Chondrocyte (in vitro differentiated cells): ENCODE measurements at places on chromosomes 4 and X. TPM values are rescaled to one million over a fixed set of nuclear protein-coding genes. Genes with fewer than 3 reads are reported as not detected.

- no peak for DNase-seq
- peaks cover 16% of the 10 kb centered on the region for H3K27me3 ChIP-seq
- H3K27ac ChIP-seq, result no peak overlapping the region
- H3K4me3 ChIP-seq, result no peak overlapping the region
- peaks cover 12% of the 10 kb centered on the region for H3K4me1 ChIP-seq
These were observed 1.1 kb downstream of the WDR17 start for GRCh38 chr4:176066757-176067156.

DNA sequence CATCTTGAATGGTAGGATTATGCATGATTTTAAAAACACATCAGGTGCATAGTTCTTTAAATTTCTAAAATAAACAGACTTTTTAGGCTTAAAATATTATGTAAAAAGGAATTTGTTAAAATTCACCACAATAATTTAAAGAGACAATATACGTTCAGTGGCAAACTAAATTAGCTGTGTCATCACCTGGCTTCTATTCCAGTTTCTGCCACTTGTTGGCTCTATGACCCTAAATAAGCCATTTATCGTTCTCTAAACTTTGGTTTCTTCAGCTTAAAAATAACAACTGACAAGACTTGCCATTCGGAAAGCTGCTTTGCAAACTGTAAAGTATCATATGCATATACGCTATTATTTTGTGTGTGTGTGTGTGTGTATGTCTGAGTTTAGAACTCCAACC is 141.3 kb downstream of the MGST2 start:
- no peak overlapping the region for H3K4me3 ChIP-seq
- no peak overlapping the region for H3K27ac ChIP-seq
- H3K36me3 ChIP-seq, result peaks cover 1% of the 10 kb centered on the region
- no peaks in the 10 kb centered on the region for H3K27me3 ChIP-seq

DNA sequence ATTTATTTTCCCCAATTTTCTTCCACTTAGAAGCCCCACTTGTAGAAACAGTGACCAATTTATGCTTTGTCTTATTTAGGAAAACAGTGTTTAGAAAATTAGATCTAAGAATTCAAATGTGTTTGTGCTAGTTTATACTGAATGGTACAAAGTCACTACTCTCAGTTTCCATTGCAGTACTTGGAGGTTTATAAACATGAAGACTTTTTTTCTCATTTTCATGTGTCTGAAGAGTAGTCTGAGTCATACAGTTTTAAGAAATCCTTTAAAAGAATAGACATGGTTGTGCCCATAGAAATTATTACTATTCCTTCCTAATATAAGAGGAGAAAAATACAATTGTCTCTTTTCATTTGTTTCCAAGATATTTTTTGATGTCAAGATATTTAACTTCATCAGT is 458.7 kb downstream of the NAF1 start:
- H3K4me1 ChIP-seq, result peaks cover 7% of the 10 kb centered on the region
- H3K36me3 ChIP-seq, result no peaks in the 10 kb centered on the region
- H3K27me3 ChIP-seq, result peaks cover 12% of the 10 kb centered on the region
- no peak overlapping the region for H3K27ac ChIP-seq
- H3K4me3 ChIP-seq, result no peak overlapping the region

GRCh38 chrX:85928606-85929005 is 118.8 kb downstream of the CHM start:
- H3K27me3 ChIP-seq, result no peaks in the 10 kb centered on the region
- no peaks in the 10 kb centered on the region for H3K36me3 ChIP-seq
- peak overlapping the region; percentile 72 for H3K27ac ChIP-seq
- no peak for DNase-seq

- DNase-seq, result no peak
- no peak overlapping the region for H3K27ac ChIP-seq
- H3K36me3 ChIP-seq, result no peaks in the 10 kb centered on the region
- no peak overlapping the region for H3K4me3 ChIP-seq
- H3K4me1 ChIP-seq, result peaks cover 20% of the 10 kb centered on the region
- H3K27me3 ChIP-seq, result peaks cover 1% of the 10 kb centered on the region
These were observed 541.4 kb upstream of the BOD1L1 start for GRCh38 chr4:14168919-14169318.

DNA sequence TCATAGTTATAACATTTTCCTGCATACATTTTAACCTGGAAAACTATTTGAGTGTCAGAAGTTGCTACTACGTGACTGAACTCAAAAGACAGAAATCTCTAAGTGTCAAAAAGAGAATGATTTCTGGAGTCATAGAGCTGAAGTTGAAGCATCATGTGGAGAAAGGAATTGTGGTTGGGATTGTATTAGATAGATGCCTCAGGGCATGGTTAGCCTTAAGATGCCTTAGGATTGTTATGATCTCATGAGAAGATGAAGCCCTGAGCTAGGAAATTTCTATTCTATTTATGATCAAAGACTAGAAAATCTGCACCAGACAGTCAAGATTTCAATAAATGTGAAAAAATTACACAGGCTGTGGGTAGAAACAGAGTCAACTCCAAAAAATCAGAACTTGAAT is 20.2 kb downstream of the EPGN start:
- DNase-seq, result no peak
- no peaks in the 10 kb centered on the region for H3K36me3 ChIP-seq
- peaks cover 17% of the 10 kb centered on the region for H3K27me3 ChIP-seq
- H3K4me3 ChIP-seq, result no peak overlapping the region
- peaks cover 7% of the 10 kb centered on the region for H3K4me1 ChIP-seq

DNA sequence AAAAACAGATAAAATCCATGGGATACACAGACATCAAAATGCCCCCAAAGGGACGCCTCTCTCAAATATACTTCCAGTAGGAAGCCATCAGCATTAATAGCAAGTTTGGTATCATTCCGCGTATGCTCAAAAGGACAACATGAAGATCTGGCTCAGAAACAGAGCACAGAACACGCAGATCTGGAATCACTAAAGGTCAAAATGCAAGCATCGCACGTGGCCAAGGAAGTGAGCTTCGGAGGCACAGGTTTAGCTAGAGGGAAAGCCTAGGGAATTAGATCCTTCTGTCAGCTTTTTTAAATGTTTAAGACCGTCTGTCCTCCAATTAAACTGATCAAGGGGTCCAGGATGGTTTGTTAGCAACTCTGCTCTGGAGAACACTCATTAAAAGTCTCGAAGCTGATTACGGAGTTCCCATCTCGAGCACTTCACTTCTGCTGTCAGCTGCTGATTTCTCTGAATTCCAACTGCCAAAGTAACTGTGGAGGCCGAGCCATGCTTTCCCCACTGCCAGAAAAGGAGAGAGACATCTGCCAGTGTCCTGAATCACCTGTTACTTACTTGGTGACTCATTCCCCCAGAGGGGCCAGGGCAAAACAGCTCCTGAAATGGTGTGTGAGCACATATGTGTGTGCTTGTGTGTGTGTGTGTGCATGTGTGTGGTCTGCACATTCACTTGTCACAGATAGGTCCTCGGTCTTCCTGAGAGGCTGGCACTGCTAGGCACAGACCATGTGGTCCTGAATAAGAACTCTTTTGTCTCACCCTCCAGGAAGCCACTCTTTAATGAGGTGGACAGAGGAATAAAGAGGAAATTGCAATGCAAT is 177.7 kb upstream of the PPARGC1A start:
- no peaks in the 10 kb centered on the region for H3K36me3 ChIP-seq
- no peak for DNase-seq
- H3K27me3 ChIP-seq, result no peaks in the 10 kb centered on the region
- H3K4me3 ChIP-seq, result no peak overlapping the region
- peaks cover 16% of the 10 kb centered on the region for H3K4me1 ChIP-seq
- H3K27ac ChIP-seq, result no peak overlapping the region

DNA sequence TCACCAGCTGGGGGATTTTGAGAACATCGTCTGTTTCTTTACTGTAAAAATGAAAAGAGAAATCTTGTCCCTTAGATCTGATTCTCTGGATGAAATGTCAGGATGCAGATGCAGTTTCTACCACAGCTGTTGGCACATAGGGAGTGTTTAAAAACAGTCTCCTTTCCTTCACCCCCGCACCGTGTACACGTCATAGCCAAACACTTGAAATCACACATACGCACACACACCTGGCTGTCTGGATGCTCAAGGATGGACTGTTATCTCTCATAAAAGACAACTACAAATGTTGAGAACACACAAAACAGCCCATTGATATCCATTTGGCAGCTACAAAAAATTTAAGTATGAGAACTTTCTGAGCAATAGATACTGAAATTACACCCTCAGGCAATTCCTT is 275.8 kb upstream of the CLNK start:
- DNase-seq, result no peak
- H3K27ac ChIP-seq, result no peak overlapping the region
- H3K4me3 ChIP-seq, result no peak overlapping the region
- no peaks in the 10 kb centered on the region for H3K36me3 ChIP-seq
- H3K4me1 ChIP-seq, result peaks cover 2% of the 10 kb centered on the region

DNA sequence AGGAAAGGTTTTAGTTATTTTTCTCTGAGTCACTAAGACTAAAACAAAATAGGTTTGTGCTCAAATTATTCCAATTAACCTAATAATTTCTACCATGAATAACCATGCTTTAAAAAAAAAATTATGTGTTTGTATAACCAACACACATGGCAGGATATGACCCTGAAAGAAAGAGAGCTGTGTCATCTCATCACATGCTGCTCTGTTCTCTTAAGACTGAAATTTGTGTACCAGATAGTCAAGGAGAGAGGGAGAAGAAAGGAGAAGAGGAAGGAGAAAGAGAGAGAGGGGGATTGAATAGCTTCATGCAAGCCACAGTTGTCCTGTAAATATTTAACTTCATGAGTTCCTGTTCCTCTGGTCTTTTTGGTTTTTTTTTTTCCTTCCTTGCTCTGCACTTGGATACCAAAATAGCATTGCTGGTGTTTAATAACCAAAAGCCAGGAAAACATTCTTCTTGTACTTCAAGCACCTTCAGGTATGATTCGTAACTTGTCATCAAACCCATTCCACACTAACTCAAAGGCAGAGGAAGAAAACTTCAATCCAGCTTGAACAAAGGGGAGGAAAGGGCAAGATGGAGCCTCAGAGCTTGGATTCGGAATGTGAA is 6.4 kb upstream of the PROM1 start:
- H3K27me3 ChIP-seq, result peaks cover 51% of the 10 kb centered on the region
- no peaks in the 10 kb centered on the region for H3K36me3 ChIP-seq
- H3K4me1 ChIP-seq, result peaks cover 4% of the 10 kb centered on the region
- H3K4me3 ChIP-seq, result no peak overlapping the region

GRCh38 chr4:154132406-154132805 is 343.5 kb upstream of the SFRP2 start:
- H3K27me3 ChIP-seq, result no peaks in the 10 kb centered on the region
- DNase-seq, result no peak
- H3K4me3 ChIP-seq, result no peak overlapping the region
- H3K36me3 ChIP-seq, result peaks cover 10% of the 10 kb centered on the region
- H3K4me1 ChIP-seq, result peaks cover 25% of the 10 kb centered on the region
- peak overlapping the region; percentile 65 for H3K27ac ChIP-seq

DNA sequence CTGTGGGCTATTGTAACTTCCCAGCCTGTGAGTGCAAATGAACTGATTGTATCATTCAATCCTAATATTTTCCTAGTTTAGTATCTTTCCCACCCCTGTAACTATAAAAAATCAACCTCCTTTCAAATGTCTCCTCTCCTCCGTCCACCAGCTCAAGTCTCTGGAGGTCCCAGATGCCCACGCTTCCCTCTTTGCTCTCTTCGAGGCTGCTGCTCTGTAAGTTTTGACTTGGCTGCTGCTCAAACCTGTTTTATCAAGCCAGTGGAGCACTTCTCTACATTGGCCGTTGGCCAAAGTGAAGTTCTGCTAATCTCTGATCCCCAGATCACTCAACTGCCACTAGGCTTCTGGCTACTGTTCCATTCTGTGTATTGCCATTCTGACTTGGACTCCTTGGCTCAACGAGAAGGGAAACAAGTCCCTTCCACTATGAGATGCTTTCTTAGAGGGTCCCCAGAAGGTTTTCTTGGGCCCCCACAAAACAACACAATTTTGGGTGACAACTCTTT is 60.7 kb upstream of the RAPGEF2 start:
- no peaks in the 10 kb centered on the region for H3K27me3 ChIP-seq
- DNase-seq, result no peak
- peaks cover 2% of the 10 kb centered on the region for H3K36me3 ChIP-seq
- peaks cover 10% of the 10 kb centered on the region for H3K4me1 ChIP-seq
- H3K4me3 ChIP-seq, result no peak overlapping the region

DNA sequence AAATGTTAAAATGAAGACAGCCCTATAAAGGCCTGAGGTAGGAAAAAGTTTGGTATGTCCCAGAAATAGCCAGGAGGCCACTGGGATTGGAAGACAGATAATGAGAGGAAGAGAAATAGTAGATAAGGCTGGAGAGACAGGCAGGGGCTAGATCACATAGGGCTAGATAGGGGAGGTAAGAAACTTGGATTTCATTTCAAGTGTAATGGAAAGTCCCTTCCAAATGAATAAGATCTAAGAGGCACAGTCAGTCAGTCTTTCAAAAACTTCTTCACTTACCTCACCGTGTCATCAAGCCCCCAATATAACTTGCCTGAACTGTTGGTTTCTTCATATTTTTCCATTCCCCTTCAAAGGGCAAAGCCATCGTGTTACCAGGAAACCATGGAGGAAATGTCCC is 121.8 kb downstream of the SPCS3 start:
- no peak for DNase-seq
- no peak overlapping the region for H3K4me3 ChIP-seq
- H3K36me3 ChIP-seq, result no peaks in the 10 kb centered on the region
- peaks cover 22% of the 10 kb centered on the region for H3K4me1 ChIP-seq
- no peak overlapping the region for H3K27ac ChIP-seq

DNA sequence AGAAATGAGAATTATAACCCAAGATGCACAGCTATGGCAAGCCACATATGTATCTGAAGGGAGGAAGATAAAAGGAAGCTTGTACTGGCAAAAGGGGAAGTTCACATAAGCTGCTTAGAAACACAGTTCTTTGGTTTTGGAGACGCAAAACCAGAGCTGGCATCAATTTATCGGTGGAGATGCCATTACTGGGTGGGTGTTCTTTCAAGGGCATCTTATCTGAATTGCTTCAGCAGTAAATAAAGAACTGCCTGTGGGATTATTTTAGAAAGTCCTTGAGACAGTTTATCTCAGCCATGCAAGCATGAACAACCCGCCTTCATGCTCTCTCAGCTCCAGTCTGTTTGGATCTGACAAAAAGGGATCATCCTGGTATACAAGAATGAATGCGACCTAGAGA is 60.8 kb downstream of the DDX60 start:
- no peak overlapping the region for H3K4me3 ChIP-seq
- peaks cover 5% of the 10 kb centered on the region for H3K4me1 ChIP-seq
- no peaks in the 10 kb centered on the region for H3K27me3 ChIP-seq
- H3K36me3 ChIP-seq, result peaks cover 16% of the 10 kb centered on the region
- no peak overlapping the region for H3K27ac ChIP-seq

- DNase-seq, result no peak
- H3K4me3 ChIP-seq, result no peak overlapping the region
- H3K4me1 ChIP-seq, result peaks cover 74% of the 10 kb centered on the region
- H3K27ac ChIP-seq, result peak overlapping the region; percentile 89
- H3K27me3 ChIP-seq, result no peaks in the 10 kb centered on the region
These were observed 11.0 kb upstream of the MAP7D3 start for GRCh38 chrX:136262243-136262642.

GRCh38 chr4:87108142-87108546 is 112.3 kb downstream of the KLHL8 start:
- H3K4me1 ChIP-seq, result peaks cover 57% of the 10 kb centered on the region
- peaks cover 3% of the 10 kb centered on the region for H3K36me3 ChIP-seq
- peak overlapping the region; percentile 90 for H3K27ac ChIP-seq
- DNase-seq, result no peak
- peak overlapping the region; percentile 43 for H3K4me3 ChIP-seq
- H3K27me3 ChIP-seq, result no peaks in the 10 kb centered on the region

- peaks cover 4% of the 10 kb centered on the region for H3K36me3 ChIP-seq
- no peaks in the 10 kb centered on the region for H3K27me3 ChIP-seq
- peaks cover 7% of the 10 kb centered on the region for H3K4me1 ChIP-seq
- no peak overlapping the region for H3K4me3 ChIP-seq
These were observed 16.0 kb downstream of the CCNQ start for GRCh38 chrX:153582896-153583295.

The DMRTC1 gene
- not detected in 3 replicates for total RNA-seq

The TRAM1L1 gene
- 4.1 to 5.0 TPM (median 4.2 TPM) in 3 replicates for total RNA-seq

The S100G gene
- not detected in 3 replicates for total RNA-seq

The CITED1 gene
- total RNA-seq, result 0.68 to 0.77 TPM (median 0.77 TPM) in 3 replicates

The NXF3 gene
- total RNA-seq, result 0.10 to 0.75 TPM in 2 of 3 replicates, not detected in the other
